ENCODE measurements at places on chromosomes 7 and 10.

GRCh38 chr7:92528188-92528957, at the start of the genes PEX1 and RBM48:
Gene PEX1, minus strand, starts transcription at chr7:92528520. Its CDS starts 85 bp downstream, at chr7:92528435.
Gene RBM48, plus strand, starts transcription at chr7:92528795. Its CDS starts 19 bp downstream, at chr7:92528814.
- peak; percentile 100 for DNase-seq

GRCh38 chr10:47184724-47185330, 115.2 kb upstream of the GDF10 start:
- no peak for DNase-seq

GRCh38 chr10:114308531-114309363, 69.7 kb downstream of the VWA2 start:
- no peak for DNase-seq

GRCh38 chr10:107692072-107692471, 527.6 kb upstream of the SORCS1 start:
- DNase-seq = no peak
